Esophagus muscularis mucosa (tissue), 4 donors: ENCODE measurements at places on chromosomes 11 and 22.

DNA sequence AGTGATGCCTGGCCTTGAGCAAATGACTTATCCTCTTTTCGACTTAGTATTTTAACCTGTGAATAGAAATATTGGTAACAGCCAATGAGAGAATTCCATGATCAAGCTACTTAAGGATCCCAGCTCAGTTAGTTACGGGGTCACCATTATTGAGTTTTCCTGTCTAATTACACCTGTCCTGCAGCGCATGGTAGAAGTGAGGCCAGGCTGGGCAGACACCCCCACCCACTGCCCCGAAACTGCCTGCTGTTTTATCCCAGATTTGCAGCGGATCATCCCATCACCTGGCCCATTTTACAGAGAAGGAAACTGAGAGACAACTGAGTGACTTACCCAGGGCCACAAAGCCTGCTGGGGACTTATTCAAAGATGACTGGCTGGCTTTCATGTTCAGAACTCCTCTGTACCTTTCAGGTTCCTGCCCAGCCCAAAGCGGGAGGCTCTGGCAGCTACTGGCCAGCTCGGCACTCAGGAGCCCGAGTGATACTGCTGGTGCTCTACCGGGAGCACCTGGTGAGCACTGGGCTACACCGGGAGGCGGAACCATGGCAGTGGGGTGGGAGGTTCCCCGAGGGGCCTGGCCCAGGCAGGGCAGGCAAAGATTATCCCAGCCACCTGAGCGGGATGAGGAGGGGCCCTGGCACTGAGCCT lies 1.4 kb downstream of the MUS81 start:
- no peak for DNase-seq

- DNase-seq = peak; percentile 70
Observed at GRCh38 chr11:134604886-134605285, 192.8 kb upstream of the B3GAT1 start.

DNA sequence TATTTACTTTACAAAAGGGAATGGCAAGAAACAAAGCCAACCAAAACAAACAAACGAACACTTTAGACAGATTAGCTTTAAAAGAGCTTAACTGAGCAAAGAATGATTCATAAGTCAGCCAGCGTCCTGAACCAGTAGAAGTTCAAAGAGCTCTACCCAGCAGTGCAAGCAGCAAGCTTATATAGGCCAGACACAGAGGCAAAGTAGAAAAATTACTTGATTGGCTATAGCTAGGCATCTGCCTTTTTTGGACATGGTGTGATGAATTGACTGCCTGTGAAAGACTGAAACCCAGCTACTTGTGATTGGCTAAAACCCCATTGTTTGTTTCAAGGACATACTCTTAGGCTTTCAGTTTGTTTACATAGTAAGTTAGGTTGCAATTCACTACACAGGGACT lies 2120.0 kb upstream of the RAG2 start:
- no peak for DNase-seq

DNA sequence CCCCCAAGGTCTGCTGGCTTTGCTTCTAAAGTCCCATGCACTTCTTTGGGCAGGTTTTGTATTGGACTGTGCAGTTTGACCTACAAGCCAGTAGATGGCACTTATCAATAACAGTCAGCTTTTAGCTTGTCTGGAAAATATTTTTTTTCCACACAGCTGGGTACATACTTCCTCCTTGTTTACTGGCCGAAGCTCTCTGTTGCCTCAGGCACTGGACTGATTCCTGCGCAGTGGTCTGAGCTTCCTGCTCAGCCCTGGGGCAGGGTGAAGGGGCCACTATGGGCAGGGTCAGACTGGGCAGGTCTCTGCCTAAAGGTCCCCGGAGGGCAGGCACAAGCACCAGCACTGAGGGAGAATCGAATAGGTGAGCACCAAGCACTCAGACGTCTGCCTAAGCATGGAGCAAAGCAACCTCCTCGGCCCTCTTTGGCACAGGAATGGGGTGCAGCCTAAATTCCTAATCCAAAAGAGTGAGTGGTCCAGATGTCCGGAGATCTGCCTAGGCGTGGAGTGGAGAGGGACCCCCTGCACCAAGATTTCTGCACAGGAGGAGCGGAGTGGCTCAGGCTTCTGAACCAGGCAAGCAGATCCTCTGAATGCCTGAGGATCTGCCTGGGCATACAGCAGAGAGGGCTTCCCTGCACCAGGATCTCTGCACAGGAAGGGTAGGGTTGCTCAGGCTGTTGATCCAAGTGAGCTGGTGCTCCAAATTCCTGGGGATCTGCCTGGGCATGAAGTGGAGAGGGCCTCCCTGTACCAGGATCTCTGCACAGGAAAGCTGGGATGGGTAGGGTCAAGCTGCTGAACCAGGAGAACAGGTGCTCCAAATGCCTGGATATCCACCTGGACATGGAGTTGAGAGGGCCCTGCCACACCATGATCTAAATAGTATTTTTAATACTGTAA lies 105.9 kb upstream of the C11orf58 start:
- DNase-seq = no peak

DNA sequence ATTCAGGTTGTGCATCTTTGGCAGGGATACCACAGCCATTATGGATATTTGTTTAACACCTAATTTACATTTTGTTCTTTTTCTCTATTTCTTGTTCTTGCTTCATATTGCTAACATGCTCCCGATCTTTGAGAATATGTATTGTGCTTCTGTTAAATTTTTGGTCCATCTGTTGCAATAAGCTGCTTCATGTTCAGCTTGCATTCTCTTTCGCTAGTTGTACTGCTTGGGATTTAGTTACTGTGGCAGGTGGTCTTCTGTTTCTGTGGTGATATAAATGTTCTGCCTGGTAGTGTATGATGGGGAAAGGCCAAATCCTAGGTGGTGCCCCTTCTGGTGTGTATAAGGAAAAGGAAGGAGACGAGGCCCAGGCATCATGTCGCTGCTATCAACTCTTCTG lies 140.2 kb downstream of the SPON1 start:
- no peak for DNase-seq

DNA sequence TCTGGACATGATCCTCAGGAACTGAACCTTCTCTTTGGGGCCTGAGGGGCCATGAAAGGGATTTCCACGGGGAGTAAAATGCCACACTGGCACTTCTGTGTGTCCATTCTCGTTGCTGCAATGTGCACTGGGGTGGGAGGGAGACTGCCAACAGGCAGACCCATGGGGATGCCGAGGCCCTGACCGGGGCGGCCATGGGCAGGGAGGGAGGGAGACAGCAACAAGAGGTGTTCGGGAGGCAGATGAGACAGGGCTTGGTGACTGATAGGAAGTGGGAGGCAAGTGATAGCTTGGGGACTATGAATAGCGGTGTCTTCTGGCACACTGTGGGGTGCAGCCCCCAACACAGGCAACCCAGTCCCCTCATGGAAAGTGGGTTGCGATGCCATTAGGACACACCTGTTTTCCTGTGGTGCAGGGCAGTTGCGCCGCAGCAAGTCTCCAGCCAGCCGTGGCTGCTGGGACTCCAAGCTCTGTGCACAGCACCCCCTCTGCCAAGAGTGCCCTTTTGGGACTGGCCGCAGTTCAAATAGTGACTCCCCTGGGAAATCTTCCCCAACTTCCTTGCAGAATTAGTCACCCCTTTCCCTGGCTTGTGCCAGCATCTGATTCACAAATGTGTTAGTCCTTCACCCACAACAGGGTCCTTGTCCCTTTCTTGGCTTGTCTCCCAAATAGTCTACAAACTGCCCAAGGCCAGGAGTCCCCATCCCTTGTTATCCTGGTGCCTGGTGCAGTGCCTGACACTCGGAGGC lies 88.8 kb downstream of the CHST1 start:
- no peak for DNase-seq

- no peak for DNase-seq
Observed at GRCh38 chr11:1391165-1392075, 1.7 kb downstream of the BRSK2 start.

DNA sequence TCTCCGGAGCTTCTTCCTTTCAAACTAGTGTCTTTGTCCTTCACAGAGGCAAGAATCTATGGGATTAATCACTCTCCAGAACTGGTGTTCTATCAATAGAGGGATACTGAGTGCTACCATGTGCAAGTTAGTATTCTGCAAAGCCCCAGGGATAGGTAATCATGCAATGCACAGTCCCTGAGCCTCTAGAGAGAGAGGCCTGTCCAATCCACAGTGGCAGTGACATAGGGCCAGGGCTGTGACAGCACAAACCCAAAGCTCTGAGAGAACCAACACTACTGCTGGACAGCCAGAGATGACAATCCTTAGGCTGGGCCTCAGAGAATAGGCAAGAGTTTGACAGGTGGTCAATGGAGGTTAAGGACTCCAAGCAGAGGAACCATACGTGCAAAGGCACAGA lies 66.8 kb upstream of the USP47 start:
- DNase-seq = peak; percentile 68

DNA sequence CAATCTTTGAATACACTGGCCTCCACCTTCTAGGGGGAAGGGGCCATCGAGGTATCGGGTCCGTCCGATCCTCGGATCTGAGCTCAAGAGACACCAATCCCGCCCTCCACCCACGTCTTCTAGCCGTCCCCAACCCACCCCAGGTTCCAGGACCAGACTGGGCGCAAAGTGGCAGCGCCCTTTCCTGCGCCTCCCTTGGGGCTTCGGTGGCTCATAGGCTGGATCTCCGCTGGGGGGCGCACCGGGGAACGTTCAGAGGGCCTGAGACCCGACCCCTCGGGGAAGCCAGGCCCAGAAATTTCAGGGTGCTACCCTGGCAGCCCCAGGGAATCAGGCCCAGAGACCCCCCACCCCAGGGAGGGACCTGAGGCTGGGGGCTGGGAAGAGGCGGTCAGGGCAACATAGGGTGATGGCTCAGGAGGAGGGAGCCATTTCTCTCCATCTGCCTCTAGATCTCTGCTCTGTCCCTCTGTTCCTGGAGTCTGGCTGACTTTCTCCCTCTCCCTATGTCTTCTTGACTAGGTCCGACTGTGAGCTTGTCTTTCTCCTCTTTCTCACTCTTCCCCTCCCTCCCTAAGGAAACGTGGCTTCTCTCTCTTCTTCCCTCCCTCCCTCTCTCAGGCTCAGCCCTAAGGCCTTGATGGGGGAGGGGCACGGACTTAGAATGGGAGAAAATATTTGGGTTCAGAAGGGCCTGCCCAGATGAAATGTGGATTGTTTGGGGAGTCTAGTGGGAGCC lies 1.1 kb downstream of the CREB3L1 start:
- DNase-seq = no peak

DNA sequence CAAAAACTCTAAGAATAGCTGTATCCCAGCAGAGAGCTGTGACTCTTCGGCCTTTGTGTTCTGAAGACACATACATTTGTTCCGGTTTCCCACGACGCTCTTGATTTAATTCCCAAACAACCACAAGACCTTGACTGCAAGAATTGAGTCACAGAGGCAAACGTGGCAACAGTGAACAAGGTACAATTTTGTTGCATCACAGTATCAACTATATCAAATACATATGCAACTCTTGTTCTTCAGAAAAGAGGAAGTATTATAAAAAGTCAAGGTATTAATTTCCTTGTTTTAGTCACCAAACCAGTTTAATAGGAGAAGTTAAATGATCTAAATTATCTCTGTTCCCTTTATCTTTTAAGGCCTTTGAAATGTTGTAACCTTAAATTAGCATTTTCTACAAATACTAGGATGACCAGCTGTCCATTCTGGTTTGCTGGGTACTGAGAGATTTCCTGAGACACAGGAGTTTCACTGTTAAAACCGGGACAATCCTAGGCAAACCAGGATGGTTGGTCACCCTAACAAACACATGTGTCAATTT lies 11.1 kb downstream of the HPS5 start:
- DNase-seq = no peak

DNA sequence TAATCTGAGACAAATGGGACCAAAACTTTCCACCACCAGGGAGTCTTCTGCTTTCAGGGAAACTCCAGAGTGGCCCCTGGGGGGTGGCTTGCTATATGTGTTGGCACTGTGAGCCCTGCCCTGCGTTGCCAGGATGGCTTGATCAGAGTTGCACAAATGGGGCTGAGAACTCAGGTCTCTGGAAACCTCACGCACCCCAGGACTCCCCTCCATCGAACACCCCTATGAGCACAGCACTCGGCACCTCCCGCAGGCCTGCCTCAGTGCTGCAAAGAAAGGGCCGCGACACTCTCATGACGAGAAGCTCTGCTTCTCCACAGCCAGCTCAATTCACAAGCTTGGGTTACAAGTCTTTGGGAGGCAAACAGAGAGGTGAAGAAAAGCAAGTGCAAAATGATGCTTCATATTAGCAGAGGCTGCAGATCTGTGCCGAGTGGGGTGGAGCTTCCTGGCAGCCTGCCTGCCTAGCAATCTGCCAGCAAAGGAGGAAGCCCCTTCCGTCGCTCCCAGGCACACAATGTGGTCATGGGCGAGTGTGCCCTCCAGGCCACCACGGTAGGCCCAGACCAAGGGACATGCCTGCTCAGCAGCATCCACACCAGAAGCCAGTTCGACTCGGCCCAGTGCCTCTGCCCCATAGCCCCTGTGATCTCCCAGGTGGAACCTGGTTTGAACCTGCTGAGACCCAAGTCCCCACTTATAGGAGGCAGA lies 55.7 kb downstream of the MYH9 start:
- DNase-seq = no peak

GRCh38 chr22:30889996-30890480 lies 78.5 kb downstream of the MORC2 start:
- no peak for DNase-seq

- no peak for DNase-seq
Observed at GRCh38 chr11:61579676-61580270, 1.1 kb downstream of the SYT7 start.

DNA sequence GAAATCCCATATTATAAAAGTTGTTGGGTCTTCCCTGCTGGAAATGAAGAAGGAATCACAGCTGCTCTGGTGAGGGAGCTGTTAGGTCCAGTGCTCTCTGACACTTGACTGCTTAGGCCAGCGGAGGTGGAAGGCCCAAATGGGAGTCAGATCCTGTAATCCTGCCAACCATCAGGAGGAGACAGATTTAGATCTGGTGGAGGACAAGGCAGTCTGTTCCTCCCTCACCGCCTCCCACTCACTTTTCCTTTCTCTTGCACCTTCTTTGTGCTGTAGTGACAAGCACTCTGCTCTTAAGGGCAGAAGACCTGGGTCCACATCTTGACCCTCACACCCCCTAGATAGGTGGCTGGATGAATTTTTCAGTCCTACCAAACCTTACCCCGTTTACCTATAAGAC lies 59.7 kb upstream of the CHST1 start:
- DNase-seq = no peak

DNA sequence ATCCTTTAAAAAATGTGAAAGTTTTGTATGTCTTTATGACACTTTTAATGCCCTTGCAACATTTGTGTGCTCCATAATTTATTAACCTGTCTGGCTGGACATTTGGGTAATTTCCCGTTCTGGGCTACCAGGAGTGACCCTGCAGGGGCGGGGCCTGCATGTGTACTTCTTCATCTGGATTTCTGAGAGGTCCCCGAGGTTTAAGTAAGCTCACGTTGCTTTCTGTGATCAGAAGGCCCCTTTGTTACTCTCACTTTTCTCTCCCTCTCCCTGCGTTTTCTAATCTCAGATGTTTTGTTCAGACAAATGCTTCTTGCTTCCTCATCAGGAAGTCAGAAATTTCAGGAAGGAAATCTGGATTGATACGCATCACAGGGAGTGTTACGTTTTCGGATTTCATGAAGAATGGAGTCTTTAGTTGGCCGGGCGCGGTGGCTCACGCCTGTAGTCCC lies 78.9 kb upstream of the CRYBB3 start:
- DNase-seq = no peak

GRCh38 chr22:48607901-48608662 lies 1219.6 kb downstream of the BRD1 start:
- DNase-seq = no peak

- peak; percentile 77 for DNase-seq
Observed at GRCh38 chr11:2585566-2586086, 114.2 kb downstream of the KCNQ1OT1 start.
